ENCODE measurements at places on chromosomes 12 and 14.

GRCh38 chr14:22520796-22521195 is 68.2 kb downstream of the DAD1 start:
- DNase-seq = no peak

- DNase-seq = no peak
These were observed 56.1 kb downstream of the CAPZA3 start for GRCh38 chr12:18794000-18794399.

DNA sequence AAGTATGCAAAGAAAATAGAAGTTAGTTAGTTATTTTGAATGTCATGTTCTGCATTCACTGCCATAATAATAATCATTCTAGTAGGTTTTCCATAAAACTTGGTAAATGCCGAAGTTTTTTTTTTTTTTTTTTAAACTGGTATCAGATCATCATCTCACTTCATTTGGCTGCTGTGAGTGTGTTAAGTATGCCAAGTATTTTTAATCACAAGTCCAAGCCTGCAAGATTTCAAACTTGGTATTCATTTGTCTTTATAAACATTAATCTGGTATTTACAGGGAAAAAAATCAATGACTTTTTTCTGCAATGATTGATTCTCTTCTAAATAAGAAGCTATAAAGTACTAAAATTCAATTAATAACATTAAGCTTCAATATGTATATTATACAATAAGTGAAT is 248.9 kb downstream of the CCDC59 start:
- no peak for DNase-seq

DNA sequence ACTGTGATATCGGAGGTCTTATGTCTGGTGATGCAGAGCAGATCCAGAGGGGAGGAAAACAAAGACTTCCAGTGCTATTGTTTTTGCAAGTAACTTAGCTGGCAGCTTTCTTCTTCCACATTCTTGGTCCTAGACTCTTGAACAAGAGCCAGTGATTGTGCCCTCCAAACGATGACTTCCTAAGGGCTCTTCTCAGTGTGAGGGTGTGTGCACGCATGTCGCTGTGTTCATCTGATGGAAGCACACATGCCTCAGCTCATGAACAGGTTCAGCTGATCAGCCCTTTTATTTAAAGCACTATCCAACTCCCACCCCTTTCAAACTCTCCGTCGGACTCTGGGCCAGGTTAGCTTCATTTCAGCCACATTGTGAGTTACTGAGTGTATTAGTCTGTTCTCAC is 59.5 kb downstream of the SMOC1 start:
- DNase-seq = no peak

DNA sequence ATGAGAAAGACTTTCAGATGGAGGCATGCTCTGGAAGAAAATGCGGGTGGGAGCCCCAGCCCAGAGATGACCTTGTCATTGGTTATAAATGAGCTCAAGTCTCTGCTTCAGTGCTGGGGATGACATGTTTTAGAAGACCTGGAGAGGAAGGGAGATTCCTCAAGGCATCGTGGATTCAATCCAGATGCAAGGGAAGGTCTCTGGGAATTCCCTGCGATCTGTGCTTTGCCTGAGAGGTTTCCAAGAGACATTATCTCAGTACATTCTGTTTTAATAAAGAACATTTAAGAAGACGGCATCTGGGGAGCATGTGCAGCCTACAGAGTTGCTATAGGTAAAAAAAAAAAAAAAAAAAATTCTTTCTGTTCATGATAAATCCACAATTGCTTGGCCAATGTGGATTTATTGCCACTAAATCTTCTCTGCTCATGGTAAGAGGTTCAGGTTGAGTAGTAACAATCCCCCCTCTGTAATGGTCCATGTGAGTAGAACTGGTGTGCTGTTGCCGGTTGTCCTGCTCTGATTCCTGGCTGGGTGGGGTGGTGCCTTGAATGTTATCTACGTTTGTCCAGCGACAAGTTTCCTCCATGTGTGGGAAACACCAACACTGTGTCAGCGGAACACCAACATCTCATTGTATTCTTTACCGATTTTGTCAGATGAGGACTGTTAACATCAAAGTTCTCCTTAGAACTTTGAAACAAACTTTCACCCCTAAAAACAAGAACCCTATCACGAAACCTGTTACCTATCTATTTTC is 230.0 kb downstream of the MSRB3 start:
- no peak for DNase-seq

DNA sequence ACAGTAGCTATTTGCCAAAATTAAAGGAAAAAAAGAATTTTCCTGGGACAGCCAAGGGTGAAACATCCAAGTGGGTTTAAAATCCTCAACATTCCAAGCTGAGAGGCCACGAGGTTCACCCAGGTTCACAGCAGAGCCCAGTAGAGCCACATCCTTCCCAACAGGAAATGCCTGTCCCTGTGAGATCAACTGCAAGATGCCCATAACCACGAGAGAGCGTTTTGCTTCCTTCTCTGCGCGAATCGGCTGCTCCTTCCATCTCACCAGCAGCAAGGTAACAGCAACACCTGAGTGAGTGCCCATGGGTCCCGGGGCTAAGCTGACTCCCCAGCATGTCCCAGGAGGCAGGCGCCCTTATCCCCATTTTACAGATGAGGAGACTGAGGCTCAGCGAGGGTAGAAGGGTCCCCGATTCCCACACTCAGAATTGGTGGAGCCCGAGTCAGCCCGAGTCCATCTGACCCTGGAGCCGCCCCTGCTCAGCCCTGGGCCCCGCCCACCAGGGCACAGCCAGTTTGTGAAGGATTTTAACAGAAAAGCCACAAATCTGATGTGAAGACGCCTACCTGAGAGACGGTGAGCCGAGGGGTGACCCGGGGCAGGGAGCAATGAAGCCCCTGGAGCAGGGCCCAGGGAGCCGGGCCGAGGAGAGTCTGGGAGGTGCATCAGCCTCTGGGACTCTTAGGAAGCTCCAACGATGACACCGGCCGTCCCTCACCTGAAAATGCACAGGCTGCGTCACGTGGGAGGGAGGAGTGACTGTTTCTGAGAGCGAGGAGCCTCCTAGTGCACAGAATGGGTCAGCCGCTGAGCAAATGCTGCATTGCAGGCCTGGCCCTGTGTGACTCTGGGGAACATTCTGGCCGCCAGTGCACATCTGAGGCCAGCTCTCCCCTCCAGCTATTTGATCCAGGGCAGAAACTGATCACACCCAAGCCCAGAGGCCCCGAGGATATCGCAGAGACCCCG is 236.9 kb upstream of the SFSWAP start:
- DNase-seq = no peak

DNA sequence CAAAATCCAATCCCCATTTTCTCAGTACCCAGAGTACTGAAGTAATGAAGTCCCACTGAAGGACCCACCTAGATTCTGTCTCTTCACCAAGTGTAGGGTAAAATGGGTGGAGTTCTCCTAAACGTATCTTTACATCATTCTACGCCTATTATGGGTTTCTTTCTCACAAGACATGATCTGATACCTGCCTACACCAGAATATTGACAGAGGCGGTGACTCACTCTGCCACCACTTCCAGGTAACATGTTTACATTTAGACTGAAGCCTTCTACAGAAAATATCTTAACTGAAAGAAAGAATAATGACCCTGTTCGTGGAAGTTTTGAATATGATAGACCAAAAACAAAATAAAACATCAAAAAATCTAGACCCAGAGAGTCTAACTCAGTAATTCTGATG is 89.8 kb downstream of the BTG1 start:
- peak; percentile 72 for DNase-seq

DNA sequence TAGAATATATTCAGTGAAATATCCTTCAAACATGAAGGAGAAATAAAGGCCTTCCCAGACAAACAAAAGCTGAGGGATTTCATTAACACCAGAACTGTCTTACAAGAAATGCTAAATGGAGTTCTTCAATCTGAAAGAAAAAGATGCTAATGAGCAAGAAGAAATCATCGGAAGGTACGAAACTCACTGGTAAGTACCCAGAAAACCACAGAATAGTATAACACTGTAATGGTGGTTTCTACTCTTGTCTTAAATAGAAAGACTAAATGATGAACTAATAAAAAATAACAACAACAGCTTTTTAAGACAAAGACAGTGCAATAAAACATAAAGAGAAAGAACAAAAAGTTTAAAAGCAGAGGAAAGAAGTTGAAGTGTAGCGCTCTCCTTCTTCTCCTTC is 18.7 kb upstream of the RNF212B start:
- DNase-seq = no peak

DNA sequence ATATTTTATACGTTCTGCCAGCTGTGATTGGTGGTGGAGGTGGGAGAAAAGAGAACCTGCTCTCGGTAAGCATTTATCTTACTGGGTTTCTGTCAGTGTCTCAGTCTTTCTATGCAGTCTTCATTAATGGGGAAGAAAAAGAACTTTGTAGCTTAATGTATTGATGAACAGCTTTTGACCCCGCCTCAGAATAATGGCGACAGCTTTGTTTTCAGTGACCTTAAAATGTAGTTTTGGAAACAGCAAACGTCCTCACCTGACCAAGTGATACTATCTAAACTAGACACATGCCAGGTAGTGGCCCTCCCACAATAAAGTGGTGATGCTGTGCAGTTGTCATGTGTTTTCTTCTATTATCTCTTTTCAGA is 1.4 kb downstream of the DACT1 start:
- DNase-seq = no peak

DNA sequence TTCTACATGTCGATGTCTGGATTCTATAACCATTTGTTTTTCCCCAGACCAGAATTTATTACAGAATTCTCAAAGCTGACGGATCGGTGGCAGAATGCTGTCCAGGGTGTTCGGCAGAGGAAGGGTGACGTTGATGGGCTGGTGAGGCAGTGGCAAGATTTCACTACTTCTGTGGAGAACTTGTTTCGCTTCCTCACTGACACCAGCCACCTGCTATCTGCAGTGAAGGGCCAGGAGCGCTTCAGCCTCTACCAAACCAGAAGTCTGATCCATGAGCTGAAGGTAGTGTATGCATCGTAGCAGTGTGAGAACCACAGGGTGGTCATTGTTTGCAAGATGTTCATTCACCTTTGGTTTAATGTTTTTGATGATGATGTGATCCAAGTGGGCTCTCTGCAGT is 124.0 kb downstream of the ESR2 start:
- no peak for DNase-seq

DNA sequence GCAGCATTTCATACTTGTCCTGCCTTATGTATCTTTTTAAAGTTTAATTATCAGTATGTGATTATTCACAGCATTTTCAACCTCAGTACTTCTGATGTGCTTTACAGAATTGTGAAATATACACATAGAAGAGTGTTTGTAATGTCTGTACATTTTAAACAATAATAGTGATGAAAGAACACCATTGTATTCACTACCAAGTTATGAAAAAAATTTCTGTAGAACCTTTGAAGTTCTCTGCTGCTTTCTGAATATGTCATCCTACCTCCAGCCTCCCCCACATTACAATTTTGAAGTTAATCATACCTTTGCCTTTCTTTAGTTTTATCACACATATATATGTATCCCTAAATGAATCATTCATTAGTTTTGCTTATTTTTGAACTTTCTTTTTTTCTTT is 24.8 kb downstream of the FRMD6 start:
- no peak for DNase-seq

DNA sequence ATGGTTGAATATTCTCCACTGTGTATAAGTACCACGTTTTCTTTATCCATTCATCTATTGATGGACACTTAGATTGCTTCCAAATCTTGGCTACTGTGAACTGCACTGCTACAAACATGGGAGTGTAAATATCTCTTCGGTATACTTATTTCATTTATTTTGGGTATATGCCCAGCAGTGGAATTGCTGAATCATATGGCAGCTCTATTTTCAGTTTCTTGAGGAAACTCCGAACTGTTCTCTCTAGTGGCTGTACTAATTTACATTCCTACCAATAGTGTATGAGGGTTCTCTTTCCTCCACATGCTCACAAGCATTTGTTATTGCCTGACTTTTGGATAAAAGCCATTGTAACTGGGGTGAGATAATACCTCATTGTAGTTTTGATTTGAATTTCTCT is 623.1 kb upstream of the LRFN5 start:
- no peak for DNase-seq

GRCh38 chr12:49542592-49543160 is 3.8 kb downstream of the KCNH3 start:
- no peak for DNase-seq
